ENCODE measurements at places on chromosomes 13 and 19. TPM values are rescaled to one million over a fixed set of nuclear protein-coding genes. Genes with fewer than 3 reads are reported as not detected.

ZNF345 gene
- total RNA-seq = 2.5 TPM

FBN3 gene
- total RNA-seq = not detected

SBSN gene
- 0.56 TPM for total RNA-seq

SLC6A16 gene
- under 0.01 TPM for total RNA-seq

LRP3 gene
- 8.6 TPM for total RNA-seq

CTXN1 gene
- 0.56 TPM for total RNA-seq

- DNase-seq = no peak
Observed at GRCh38 chr13:22662771-22663170, 518.0 kb upstream of the SGCG start.

DNA sequence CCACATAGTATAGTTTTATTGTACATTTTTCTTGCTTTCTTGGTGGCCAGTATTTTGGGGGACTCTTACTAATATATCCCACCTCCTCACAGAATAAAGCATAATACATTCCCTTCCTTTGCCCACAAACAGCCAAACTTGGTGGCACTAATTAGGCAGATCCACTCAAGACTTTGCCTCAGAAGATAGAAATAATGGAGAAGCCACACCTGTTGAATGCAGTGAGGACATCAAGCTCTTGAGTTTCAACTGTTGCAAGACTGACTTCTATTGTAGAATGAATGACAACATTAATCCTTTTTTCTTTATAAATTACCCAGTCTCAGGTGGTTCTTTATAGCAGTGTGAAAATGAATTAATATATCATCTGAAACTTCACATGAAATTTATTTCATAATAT, 1183.6 kb upstream of the ATXN8OS start:
- no peak for DNase-seq

DNA sequence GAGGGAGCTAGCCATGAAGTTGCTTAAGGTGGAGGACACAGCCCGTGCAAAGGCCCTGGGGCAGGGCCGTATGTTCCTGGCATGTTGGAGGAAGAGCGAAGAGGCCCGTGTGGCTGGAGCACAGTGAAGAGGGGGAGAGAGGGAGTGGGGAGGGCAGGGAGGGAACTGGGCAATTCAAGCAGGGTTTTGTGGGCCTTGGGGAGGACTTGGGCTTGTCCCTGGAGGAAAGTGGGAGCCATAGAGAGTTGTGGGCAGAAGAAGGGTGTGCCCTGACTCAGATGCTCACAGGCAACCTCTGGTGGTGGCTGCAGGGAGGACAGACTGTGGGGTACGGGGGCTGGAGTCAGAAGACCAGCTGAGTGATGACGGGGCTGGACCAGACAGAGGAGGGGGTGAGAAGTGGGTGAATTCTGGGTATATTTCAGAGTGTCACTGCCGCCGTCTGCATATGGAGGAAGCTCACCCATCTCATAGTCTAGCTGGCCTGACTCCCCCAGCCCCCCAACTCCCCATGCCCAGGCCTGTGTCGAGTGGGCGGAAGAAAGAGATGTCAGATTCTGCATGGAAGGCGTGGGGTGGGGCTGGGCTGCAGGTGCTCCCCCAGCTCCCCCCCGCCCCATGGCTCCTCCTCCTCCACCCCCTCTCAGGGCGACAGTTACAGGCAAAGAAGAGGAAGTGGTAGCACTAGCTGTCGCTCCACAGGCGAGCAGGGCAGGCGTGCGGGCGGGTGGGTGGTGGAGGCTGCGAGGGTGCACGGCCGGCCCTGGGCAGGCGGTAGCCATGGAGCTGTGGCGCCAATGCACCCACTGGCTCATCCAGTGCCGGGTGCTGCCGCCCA, at the start of gene VAV1:
Gene VAV1, plus strand, starts transcription at position 681 of the 838 bp plus-strand sequence. Its CDS starts 100 bp downstream, at position 781.
- no peak for DNase-seq

DNA sequence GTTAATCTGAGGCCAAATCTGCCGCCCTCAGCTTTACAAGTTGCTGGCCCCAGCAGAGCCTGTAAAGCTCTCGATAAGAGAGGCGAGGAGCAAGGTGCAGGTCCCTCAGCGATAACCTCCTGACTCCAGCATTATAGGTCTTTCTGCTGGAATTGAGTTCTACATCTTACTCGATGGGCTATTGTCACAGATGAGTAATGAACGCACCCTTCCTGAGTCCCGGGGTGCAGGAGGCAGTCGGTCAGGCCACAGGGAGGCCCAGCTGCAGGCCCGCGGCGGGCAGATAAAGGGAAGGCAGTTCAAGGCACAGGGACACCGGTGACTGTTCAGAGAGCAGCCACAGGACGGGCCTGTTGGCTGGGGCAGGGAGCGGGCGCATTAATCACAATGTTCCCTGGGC, 157.6 kb upstream of the OBI1 start:
- no peak for DNase-seq

DNA sequence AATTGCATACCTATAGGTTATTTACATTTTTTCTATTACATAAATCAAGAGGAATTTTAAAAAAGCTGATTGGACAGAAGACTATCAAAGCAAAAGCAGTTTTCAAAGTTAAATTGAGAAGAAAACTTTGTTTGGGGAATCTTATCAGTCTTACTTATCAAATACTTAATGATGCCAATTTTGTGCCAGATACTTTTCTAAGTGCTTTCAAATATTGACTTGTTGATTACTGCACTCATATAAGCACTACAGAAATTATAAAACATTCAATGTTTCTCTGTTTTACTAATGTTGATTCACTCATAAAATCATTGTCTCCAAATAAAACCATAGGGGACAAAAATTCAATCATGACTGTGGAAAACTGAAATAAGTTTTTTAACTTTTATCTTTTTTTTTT, 36.2 kb downstream of the PCDH9 start:
- DNase-seq = no peak

DNA sequence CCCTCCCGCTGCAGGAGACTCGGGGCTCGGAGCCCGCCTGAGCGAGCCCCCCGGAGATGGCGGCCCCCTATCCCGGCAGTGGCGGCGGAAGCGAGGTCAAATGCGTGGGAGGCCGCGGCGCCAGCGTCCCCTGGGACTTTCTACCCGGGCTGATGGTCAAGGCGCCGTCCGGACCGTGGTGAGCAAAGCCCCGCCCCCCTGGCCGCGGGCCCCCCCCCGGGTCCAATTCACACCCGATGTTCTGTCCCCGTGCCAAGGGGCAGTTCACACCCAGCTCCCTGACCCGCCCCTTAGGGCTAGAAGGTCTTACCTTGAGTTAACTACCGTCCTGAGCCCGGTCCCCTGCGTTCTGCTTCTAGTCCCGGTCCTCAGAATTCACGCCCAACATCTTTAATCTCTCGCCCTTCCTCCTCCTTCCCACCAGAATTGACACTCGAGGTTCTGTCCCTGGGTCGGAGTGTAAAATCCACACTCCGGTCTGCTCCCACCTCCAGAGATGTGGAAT, 1.4 kb downstream of the NPAS1 start:
- no peak for DNase-seq

GRCh38 chr13:35891507-35892441, 239.4 kb downstream of the DCLK1 start:
- peak; percentile 40 for DNase-seq

GRCh38 chr13:44401577-44401976, 28.0 kb downstream of the SERP2 start:
- no peak for DNase-seq

DNA sequence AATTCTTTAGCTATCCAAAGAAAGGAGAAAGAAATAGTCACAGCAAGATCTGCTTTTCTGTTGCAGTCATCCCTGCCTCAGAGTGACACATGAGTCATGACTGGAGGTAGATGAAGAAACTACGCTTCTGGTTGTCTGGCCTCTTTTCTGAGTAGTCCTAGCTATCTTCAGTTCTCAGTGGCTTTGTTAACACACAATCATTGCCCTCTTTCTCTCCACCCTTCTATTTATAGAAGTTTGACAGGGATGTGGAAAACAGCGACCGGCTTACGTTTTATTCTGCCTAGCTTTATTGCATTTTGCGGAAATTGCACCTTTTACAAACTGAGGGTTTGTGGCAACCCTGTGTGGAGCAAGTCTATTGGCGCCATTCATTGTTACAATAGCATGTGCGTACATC, 26.7 kb downstream of the SPATA13 start:
- DNase-seq = peak; percentile 64

- no peak for DNase-seq
Observed at GRCh38 chr13:112972258-112972657, 3.2 kb downstream of the MCF2L start.

DNA sequence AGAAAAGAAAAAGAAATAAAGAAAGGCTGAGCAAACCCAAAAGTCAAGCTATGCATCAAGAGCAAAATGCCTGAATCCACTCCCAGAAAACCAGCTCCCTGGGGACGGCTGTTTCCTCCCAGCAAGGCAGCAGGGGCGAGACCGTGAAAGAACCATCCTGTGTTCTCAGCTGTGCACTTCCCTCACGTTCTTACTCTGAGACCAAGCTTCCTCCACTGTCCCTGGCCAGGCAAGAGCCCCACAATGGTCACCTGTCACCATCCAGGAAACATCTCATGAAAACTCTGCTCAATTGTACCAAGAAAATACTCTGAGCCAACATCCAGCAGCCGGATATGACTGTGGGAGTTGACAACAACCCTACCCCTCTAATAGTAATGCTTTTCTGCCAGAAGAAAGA, 22.9 kb downstream of the RAB20 start:
- DNase-seq = no peak

GRCh38 chr13:52896827-52897659, 48.6 kb upstream of the PCDH8 start:
- no peak for DNase-seq

DNA sequence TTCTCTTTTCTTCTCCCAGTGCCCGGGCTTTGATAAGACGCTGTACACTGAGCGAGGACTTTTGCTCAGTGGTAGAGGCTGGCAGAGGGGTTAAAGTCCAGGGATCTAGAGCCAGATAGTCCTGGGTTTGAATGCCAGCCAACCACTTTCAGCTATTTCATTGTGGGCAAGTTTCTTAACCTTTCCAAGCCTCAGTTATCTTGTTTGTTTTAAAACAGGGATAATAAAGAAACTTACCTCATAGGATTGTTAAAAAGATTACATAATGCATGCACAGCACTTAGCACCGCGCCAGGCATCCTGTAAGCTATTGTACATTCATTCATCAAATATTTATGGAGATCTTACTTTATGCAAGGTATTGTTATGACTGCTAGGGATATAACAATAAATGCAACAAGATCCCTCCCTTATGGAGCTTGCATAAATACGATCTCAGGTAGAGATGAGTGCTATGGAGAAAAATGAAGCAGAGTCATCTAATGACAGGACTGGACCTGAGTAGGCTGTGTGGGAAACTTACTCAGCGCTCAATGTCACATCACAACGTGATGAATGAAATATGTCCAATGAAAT, 70.8 kb downstream of the LNX2 start:
- DNase-seq = no peak

DNA sequence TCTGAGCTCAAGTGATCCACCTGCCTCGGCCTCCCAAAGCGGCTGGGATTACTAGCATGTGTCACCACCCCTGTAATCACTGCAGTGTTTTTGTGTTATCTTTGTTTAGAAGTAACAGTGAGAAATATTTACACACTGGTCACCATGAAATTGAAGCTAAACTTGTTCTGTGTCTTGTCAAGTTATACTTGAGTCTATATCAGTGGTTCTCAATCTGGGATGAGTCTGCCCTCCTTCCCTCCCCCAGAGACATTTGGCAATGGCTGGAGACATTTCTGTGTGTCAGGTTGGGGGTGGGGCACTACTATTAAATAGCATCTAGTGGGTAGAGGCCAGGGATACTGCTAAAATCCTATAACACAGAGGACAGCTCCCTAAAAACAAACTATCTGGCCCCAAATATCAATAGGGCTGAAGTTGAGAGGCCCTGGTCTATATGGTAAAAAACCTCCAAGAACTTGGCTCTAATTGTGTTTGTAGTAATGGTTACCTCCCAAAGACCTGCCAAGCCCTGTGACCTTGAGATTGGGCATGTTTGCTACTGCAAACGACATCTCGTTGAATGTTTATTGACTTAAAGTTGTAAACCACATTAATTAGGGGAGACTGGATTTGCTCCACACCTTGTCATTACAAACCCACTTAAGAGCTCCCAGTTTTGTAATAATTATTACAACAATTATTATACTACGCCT, 6.9 kb downstream of the CTU1 start:
- no peak for DNase-seq

DNA sequence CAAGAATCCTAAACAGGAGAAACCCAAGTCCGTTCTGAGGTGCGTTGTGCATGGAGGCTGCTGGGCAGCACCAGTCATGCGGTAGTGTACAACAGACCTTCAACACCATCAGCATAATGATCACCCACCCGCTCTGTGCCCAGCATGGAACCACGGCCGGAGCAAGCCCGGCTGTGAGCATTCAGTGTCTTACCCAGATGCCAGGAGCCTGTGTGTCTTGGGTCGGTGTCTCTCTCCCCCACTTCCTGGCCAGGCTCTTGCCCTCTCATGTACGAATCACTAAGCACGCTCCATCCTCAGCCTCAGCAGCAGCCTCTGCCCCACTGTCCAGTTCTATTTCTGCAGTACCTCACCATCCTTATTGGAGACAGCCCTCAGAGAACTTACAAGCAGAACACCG, 231.6 kb upstream of the IRS2 start:
- peak; percentile 57 for DNase-seq

GRCh38 chr13:98291658-98292057, 114.6 kb upstream of the RNF113B start:
- DNase-seq = no peak

DNA sequence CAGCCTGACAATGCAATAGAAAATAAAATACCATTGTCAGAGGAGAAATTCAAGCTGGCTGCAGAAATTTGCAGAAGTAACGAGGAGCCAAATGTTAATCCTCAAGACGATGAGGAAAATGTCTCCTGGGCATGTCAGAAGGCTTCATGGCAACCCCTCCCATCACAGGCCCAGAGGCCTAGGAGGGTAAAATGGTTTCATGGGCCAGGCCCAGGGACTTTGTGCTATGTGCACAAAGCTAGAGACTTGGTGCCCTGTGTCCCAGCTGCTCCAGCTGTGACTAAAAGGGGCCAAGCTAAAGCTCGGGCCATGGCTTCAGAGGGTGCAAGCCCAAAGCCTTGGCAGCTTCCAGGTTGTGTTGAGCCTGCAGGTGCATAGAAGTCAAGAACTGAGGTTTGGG, 431.7 kb downstream of the LMO7 start:
- DNase-seq = no peak

GRCh38 chr13:50128428-50128931, 113.2 kb downstream of the KCNRG start:
- no peak for DNase-seq

DNA sequence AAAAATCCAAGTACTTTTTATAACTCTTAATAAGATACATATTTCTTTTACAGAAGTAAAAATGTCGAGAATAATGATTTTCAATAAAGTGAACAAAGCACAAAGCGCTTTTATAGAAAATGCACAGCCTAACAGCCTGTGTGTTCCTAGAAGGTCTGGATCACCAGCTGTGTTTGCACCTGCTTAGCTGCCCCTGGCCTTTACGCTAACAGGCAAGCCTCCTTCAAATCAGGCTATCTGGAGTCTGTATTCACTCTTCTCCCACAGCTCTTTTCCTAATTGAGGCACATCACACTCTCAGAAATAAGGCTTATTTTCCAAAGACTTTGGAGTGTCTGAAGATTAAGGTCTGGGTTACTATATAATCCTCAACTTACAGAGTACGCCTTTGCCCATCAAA, 183.1 kb downstream of the LHFPL6 start:
- no peak for DNase-seq

- no peak for DNase-seq
Observed at GRCh38 chr19:52961981-52962380, 700 bp downstream of the ZNF816 start.

All from IMR-90 (cell line).